HS-5 (cell line): ENCODE measurements at places on chromosomes 7 and 10.
A peak's percentile ranks its signal among the peaks of the same experiment; 100 is the strongest.

GRCh38 chr7:82605247-82605864 is 161.8 kb upstream of the CACNA2D1 start:
- no peak for DNase-seq

- DNase-seq = no peak
These were observed 363.4 kb upstream of the PFKP start for GRCh38 chr10:2703953-2704352.

DNA sequence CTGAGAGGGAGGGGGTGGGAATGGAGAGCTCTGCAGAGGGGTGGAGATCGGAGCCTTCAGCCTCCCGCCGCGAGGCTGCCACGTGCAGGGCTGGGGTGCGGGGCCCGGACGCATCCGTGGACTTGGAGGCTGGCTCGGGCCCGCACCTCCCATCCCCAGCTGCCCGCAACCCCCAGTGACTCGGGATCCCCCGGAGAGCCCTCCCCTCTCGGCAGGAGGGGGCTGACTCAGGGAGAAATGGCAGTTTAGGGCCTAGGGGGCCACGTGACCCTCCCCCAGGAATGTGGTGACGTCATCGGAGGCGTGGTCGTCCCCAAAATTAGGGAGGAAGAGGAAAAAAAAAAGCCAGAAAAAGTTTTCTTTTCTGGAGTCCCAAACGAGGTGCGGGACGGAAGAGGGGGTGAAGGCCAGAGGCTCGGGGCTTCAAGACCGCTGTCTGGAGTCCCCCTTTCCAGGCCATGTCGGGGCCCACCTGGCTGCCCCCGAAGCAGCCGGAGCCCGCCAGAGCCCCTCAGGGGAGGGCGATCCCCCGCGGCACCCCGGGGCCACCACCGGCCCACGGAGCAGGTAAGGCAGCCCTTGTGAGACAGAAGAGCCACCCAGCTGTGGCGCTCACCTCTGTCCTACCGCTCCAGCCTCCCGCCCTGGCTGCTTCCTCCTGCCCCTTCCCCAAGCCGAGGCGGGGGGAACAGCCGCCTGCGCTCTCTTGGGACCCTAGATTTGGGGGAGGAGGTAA is at the start of gene TRIP6:
TRIP6 (plus strand) TSS at position 348 of the 736 bp plus-strand sequence; CDS start at position 459, 111 bp downstream.
- peak; percentile 70 for DNase-seq

DNA sequence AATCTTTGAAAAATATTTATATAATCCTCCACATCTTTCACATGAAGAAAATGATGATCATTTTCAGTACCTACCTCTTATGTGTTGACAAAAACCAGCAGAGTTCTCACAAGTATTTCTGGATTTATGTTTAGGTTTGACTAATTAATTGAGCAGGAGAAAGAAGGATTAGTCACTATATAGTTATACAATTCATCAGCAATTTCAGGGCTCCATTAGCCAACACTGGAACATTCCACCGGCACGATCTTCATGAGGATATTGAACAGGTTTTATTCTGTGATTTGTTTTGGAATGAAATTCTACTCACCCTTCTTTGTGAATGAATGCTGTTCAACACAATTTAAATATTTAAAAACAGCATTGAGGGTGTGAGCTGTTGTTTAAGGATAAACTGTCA is 163.2 kb downstream of the SEM1 start:
- DNase-seq = no peak

- DNase-seq = no peak
These were observed 16.3 kb upstream of the INMT start for GRCh38 chr7:30735631-30736030.

DNA sequence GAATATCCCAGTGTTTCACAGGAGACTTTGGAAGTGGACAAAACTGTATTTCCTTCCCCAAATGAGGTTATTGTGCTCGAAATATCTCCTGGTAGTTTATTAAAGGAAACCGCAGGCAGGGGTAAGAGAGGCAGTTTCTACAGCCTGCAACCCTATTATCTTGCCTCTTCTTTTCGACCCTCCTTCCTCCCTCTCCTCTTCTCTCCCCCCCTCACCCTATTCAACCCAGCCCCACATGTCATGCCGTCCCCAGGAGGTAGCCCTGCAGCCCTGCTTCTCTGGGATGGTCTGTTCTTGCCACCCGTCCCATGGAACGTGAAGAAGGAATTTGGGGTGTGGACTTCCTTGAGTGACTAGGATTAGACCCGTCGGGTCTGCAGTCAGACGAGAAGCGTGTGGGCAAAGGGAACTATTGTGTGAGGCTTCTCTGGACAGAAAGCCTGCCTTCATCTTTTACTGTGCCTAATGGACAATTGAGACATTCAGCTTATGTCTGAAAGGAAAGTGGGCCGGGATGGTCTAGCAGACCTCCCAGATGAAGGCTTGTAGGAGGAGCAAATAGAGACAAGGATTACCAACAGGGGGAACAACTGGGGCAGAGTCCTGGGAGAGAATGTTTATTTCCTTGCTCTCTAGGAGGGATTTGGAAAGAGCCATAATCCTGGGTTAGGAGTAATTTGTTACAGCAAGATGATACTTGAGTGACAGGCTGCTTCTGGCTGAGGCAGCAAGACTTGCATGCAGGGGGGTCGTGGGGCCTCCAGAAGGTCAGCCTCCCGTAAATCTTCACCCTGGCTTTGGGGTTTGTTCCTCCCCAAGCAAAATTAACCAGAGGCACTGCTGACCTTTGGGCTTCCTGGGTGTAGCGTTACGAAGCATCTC is 77.8 kb downstream of the TCF7L2 start:
- DNase-seq = no peak

GRCh38 chr10:71697938-71698709 is 21.5 kb downstream of the C10orf105 start:
- no peak for DNase-seq

- no peak for DNase-seq
These were observed 25.0 kb downstream of the ZNF365 start for GRCh38 chr10:62399211-62399610.

- no peak for DNase-seq
These were observed 6.6 kb downstream of the SYNPO2L start for GRCh38 chr10:73648975-73649829.

- DNase-seq = peak; percentile 49
These were observed 49.4 kb downstream of the AKR1D1 start for GRCh38 chr7:138125598-138126111.

DNA sequence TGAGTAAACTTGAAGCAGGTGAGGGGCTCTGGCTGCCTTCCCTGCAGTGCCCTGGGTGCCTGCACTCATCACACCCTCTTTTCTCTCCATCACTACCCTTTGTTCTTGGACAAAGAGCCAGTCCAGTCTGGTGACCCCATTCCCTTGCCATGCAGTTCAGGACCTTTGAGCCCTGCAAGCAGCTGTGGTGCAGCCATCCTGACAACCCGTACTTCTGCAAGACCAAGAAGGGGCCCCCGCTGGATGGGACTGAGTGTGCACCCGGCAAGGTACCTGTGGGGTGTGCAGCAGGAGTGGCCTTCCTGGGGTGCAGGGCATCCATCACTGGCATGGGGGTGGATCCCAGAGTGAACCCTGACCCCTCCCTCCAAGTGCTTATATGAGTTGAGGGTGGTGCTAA is 48.7 kb downstream of the TBATA start:
- DNase-seq = no peak

- no peak for DNase-seq
These were observed 1043.5 kb upstream of the SORCS1 start for GRCh38 chr10:108208038-108208437.

- no peak for DNase-seq
These were observed 563.1 kb upstream of the GALNT17 start for GRCh38 chr7:70568674-70569334.

- no peak for DNase-seq
These were observed 34.0 kb downstream of the AHCYL2 start for GRCh38 chr7:129258649-129259389.

DNA sequence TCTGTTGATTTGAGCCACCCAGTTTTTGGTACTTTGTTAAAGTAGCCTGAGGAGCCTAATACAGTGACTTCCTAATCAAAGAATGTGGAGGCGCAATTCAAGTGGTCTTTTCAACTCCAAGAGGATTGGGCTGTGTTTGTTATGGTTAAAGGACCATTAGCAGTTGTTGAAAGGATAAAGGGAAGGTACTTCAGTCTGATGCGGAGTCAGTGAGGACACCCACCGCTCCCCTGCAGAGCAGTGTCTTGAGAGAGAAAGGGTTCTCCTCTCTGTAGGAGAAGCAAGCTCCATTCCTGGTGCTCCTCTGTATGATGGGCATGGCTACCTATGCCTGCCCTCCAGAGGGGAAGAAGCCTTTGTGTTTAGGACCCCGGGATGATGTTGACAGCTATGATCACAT is 590.6 kb upstream of the C7orf33 start:
- no peak for DNase-seq

DNA sequence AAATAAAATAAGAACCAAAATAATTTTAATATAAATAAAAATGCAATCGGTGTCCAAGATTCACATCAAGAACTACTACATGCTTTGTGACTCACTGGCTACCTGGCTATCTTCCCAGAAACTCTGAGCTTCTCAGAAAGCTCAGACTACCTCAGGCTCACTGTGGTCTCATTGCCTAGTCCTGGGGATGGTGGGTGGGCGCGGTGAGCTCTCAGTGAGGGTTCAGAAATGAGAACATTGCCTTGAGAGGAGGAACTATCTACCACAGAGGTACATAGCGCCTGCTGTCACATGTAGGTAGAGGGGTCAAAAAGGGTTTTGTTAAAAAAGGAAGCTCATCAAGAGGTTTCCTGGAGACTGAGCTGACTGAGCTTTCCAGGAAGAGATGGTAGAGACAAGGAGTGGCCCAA is 108.0 kb downstream of the WDFY4 start:
- no peak for DNase-seq

- DNase-seq = no peak
These were observed 20.9 kb upstream of the CYP51A1 start for GRCh38 chr7:92155108-92155739.

GRCh38 chr10:22023508-22023907 is 20.0 kb upstream of the DNAJC1 start:
- DNase-seq = no peak

GRCh38 chr10:31650010-31650409 is 278.6 kb downstream of the ARHGAP12 start:
- DNase-seq = no peak

GRCh38 chr10:59668096-59668495 is 41.6 kb downstream of the SLC16A9 start:
- DNase-seq = no peak

DNA sequence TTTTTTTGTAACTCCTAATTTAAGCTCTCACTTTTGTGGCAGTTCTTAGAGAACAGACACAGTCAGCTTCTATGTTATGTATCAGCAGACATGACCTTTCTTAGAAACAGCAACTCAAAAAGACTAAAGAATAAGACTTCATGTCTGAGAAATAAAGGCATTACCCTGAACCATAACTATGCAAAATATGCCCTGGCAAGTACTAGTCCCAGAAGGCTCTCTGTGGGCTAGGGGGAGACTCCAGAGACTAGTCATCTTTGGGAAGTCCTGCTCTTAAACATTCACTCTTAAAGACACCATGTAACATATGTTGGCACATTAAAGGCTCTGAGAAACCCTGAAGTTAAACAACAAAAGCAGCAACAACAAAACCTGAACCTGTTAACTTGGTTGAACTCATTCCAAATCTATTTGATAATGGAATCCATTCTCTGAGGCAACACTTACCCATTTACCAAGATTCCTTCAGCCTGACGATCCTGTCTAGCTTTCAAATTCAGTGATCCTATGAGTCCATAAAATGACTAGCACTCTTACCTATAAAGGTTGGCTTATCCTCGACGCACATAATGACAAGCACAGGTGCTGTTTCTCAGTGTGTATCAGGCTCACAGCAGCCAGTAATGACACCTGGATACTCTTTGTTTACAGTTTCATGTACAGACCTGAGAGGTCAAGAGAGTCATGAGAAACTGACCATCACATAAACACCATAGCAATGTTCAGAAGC is 62.3 kb downstream of the OSBPL3 start:
- DNase-seq = no peak

- DNase-seq = no peak
These were observed 136.1 kb downstream of the ATE1 start for GRCh38 chr10:121791761-121792160.

GRCh38 chr10:70448236-70448635 is 6.8 kb upstream of the NODAL start:
- no peak for DNase-seq

DNA sequence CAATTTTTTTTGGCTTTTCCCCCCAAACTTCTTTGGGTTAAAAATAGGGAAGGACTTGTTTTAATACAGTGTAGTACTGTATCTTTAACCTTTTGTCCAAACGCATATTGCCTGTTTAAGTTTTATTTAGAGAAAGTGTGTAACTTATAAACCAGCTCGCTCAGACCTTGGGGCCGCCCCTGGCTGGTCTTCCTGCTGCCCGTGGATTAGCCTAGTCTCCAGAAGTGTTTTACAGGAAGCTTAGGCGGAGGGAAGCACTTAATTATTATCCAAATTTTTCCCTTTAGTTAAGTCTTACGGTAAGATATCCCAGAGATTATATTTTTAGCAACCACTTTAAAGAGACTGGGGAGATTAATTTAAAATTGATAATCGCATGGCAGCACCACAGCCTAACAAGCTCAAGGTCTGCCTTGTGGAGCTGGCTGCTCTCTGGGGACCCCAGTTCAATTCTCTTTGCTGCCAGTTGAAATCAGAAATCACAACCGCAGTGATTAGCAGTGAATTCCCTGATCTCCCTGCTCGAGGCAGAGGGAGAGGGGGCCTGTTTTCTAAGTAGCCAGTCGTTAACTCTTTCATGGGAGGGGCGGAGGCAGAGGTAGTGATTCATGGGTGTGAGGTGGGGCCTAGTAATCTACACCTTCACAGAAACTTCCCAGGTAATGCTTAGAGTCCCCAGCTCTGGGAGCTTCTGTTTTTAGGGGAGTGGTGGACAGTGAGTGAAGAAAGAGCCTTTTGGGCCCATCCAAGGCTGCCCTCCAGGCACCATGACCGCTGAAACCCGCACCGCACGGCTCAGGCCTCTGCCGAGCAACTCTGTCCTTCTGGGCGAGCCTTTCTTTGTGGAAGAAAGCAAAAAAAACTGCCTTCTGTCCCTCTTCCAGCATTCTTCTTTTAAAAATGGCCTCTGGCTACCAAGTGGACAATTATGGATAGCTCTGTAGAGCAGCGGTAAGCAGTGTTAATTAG is 548.7 kb upstream of the GALNT17 start:
- no peak for DNase-seq

GRCh38 chr7:73512018-73512780 is 9.9 kb downstream of the BAZ1B start:
- DNase-seq = no peak

- DNase-seq = no peak
These were observed 338.8 kb upstream of the AUTS2 start for GRCh38 chr7:69259445-69259844.

DNA sequence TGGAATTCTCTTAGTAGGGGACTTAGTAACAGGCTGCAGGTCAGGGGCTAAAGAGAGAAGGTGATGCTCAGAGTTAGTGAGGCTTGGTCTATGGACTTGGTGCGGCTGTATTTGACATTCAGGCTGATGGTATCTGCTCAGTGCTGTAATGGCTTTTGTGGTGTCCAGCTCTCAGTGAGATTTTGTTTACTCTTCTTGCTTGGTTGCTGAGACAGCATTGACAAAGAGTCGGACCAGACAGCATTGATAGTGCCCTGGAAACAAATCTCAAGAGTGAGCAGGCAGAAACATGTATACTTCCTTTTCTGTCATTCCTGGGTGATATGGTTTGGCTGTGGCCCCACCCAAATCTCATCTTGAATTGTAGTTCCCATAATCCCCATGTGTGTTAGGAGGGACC is 202.0 kb downstream of the STK31 start:
- no peak for DNase-seq
